ENCODE measurements at places on chromosomes 4 and X.

GRCh38 chrX:15418707-15419181, 34.5 kb upstream of the VEGFD start:
- DNase-seq: no peak

- DNase-seq: no peak
Measured at GRCh38 chr4:38313175-38313574, 350.8 kb upstream of the KLF3 start.

GRCh38 chrX:44225667-44226066, 117.8 kb downstream of the EFHC2 start:
- DNase-seq: no peak

GRCh38 chr4:55783584-55783983, 36.0 kb upstream of the EXOC1L start:
- DNase-seq: no peak

DNA sequence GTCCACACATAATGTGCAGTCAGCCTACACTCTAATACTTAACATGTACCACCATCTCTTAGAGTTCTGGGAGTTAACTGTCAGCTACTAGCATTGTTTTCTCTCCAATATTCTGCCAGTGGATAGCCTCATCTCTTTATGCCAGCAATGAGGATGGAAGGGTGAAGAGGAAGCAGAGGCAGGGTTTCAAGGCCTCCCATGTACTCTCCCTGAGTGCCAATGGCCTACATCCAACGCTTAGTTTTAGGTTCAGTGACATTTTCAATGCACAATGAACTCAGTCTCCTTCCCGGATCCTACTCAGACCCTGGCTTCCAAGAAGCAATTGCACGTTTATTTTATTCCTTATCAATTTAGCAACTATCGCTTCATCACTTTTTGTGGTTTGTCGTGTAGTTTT, 686.1 kb downstream of the DMD start:
- no peak for DNase-seq

GRCh38 chr4:159229164-159229563, 126.3 kb downstream of the RAPGEF2 start:
- no peak for DNase-seq

GRCh38 chrX:133359466-133359865, 55.8 kb downstream of the GPC4 start:
- no peak for DNase-seq

GRCh38 chr4:77012726-77013125, 63.1 kb downstream of the CCNI start:
- no peak for DNase-seq

- DNase-seq: no peak
Measured at GRCh38 chr4:25030277-25031076, at the start of gene LGI2. Gene LGI2 (minus strand): TSS chr4:25030946. CDS start chr4:25030693, 253 bp downstream.

GRCh38 chrX:39766855-39767254, 330.9 kb downstream of the BCOR start:
- DNase-seq: no peak

- no peak for DNase-seq
Measured at GRCh38 chrX:144896323-144896722, 351.0 kb upstream of the SPANXN1 start.

DNA sequence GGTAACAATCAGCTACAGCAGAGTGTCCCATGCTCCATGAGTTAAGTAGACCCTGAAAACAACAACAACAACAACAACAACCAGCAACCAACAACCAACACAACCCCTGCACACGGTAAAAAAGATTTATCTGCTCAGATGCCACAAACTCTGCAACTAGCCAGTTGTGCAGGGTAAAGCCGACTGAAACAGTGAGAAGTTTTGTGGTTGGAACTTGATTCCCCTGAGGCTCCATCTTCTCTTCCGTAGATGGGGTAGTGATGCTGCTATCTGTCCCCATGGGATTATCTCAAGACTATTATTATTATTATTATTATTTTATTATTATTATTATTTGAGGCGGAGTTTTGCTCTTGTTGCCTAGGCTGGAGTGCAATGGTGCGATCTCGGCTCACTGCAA, 50.6 kb upstream of the RAPGEF2 start:
- no peak for DNase-seq

- DNase-seq: no peak
Measured at GRCh38 chrX:143437439-143437838, 79.8 kb downstream of the SPANXN3 start.

DNA sequence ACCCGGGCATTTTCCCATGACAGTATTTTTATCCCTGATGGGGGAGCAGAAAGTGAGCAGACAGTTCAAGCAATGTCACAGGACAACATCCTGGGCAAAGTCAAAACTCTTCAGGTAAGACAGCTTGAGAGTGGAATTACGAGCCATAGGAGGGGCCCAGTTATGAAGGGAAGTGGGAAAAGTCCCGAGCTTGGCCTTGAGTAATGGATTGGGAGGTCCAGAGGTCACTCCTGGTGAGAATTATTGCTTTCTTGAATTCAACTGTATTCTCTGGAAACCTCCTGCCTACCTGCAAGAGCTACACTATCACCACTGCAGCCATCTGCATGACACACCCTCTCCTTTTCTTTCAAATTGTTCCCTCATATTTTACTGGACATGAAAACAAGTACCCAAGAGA, 89.1 kb downstream of the AASDH start:
- DNase-seq: no peak

- no peak for DNase-seq
Measured at GRCh38 chr4:19262467-19262866, 989.2 kb upstream of the SLIT2 start.

- DNase-seq: no peak
Measured at GRCh38 chrX:20284444-20284843, 17.7 kb upstream of the RPS6KA3 start.

GRCh38 chr4:25535278-25535677, 120.4 kb upstream of the SLC34A2 start:
- DNase-seq: no peak

DNA sequence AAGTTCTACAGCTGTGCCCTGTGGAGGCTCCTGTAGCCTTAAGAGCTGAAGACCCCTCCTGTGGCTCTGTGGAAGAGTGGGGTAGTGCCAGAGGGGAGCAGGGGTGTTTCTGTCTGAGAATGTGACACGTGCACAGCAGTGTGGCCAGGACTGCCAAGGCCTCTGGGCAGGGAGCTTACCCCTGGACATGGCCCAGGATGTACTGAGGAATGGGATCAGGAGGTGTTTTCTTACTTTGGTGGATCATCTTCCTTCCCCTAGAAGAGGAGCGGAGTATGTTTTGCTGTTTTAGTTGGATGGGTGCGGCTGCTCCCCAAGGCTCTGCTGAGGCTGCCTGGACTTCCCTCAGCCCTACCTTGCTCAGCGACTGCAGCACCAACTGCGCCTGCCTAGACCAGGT, 342.6 kb downstream of the ARHGAP10 start:
- no peak for DNase-seq

GRCh38 chr4:36026348-36026880, 217.9 kb downstream of the ARAP2 start:
- DNase-seq: no peak

DNA sequence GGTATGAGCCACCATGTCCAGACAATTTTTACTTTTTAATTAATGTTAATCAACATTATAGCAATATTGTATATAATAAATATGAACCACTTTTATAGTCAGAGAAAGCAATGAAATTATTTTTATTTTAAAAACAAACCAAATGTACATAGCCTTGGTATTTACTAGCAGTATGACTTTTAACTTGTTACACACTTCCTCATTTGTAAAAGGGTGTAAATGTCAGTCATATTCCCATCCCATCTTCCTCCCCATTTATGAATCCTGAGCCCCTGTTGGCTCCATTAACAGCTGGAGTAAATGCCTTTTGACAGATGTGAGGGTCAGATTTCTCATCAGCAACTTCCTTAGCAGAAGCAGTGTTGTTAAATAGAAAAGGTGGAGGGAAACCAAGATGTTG, 179.6 kb upstream of the SPRY1 start:
- no peak for DNase-seq

GRCh38 chr4:169745291-169745690, 12.5 kb downstream of the HPF1 start:
- DNase-seq: no peak

- peak; percentile 54 for DNase-seq
Measured at GRCh38 chrX:41720125-41720779, 3.7 kb upstream of the GPR82 start.

DNA sequence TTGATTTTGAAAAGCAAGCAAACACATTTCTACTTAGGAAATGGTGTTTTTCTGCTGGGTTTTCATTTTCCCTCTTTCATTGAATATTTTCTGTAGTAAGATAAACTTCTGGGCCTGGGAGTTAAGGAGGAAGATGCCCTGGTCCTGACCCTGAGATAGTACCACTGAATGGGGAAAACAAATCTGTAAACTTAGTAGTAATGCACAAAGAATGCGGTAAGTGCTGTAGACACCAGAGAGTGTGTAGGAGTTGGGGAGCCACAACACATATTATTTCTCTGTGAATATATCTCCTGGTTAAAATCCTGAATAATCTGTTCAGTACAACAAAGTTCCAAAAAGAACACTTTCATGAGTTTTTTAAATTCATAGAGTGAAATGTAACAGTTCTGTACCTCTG, 178.3 kb downstream of the MAPK10 start:
- no peak for DNase-seq

- no peak for DNase-seq
Measured at GRCh38 chr4:186651181-186651603, 72.5 kb downstream of the FAT1 start.

DNA sequence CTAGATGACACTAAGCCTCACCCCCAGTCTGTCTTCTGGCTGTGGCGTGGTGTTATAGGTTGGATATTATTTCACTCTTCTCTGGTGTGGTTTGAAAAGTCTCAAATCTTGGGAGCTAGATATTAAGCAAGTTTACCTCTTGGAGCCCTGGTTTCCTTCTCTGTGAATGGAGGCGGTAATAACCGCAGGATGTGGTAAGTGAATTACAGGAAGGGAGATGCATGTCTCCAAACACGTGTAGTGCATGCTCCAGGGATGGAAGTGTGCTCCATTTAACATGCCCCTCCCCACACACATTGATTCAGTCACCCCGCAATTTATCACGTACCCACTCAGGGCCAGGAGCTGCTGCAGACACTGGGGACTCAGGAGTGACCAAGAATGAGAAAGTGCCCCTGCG, 4.9 kb downstream of the ZNF275 start:
- DNase-seq: no peak

- peak; percentile 84 for DNase-seq
Measured at GRCh38 chr4:121950212-121950679, 1.6 kb downstream of the TRPC3 start.

DNA sequence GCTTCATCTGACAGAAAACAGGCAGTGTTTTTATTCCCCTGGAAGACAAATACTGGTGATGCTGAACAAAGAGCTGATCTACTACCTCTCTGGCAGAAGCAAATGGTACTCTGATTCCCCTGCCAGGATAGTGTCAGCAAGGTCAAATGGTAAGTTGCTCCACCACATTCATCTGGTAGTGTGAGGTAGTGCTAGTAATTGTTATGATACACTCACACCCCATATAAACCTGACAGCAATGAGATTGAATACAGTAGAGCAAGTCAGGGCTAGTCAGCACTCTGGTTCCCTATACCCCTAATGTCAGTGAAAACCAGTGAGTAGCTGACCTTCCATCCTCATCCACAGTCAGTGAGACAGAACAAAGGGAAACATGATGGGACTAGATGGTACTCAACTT, 3.4 kb upstream of the SPIN4 start:
- no peak for DNase-seq

GRCh38 chr4:124810827-124811226, 98.3 kb upstream of the ANKRD50 start:
- no peak for DNase-seq

DNA sequence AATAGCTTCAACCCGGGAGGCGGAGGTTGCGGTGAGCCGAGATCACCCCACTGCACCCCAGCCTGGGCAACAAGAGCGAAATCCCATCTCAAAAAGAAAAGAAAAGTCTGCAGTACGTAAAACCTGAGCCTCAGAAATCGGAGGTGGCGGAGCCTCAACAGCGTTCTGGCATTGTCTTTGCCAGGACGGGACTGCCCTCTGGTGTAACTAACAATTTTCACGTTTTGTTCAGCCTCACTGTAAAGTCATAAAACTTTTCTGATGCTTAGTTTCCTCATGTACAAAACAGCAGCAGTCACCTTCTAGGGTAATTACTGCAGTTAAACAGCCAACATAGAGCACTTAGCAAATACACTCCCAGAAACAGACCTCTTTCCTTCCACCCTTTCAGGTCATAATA, 121.7 kb downstream of the RBM47 start:
- no peak for DNase-seq

- DNase-seq: no peak
Measured at GRCh38 chrX:41478381-41478911, 31.3 kb downstream of the NYX start.

DNA sequence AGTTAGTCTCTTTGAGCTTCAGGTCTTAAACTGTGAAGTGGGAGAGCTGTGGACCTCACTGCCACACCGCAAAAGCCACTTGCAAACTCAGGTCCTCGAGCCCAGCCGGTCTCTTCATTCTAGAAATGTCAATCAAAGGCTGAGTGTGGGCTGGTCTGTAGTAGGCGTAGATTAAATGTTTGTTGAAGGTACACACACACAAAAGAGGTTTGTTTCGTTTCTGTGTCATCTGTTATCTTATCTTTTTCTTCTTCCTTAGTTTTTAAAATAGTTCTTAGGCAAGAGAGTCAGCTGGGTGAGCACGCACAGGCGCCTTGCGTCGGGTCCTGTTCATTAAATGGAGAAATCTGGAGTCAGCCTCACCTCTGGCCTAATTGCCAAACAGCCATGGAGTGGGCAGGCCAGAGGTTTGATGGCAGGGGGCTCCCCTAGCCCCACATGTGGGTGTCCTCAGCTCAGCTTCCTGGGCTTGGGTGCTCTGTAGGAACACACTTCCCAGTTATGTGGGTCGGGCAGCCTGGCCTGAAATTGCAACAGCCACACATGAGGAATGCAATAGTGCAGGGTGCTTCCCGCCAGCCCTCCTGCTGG, 836 bp upstream of the PSAPL1 start:
- no peak for DNase-seq

DNA sequence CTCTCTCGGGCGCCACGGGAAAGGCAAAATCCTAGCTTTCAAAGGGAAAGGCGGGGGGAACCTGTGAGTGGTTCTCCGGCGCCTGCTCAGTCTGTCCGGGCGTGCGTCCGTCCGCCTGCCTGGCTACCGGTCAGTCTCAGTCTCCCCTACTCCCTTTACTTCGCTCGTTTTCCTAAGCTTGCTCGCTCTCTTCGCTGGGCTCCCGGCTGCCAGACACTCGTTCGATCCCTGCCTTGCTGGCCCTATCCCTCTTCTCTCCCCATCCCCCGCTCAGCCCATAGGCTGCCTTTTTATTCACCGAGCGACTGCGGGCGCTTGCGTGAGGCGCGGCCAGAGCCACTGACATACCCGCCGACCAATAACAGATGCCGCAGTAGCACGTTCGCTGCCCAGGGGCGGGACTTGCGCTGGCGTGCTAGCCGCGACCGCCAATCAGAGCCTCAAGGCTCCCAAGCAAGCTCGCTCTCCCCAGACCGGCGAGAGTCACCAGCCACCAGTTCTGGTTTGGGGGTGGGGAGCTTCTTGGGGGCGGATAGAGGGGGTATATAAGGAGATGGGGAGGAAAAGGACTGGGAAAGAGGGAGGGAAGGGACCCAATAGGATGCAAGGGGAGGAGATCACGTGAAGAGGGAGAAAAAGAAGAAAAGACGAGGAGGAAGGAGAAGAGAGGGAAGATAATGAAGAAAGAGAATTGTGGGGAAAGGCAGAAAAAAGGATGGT, 30.0 kb downstream of the ARHGEF9 start:
- DNase-seq: peak; percentile 91

Measured in CD4-positive, alpha-beta T cell treated with Interleukin-17A for 1 hour (primary cell).